ENCODE measurements at places on chromosomes 3 and 15.

- no peak for DNase-seq
These were observed 468.4 kb downstream of the C3orf38 start for GRCh38 chr3:88618021-88618645.

DNA sequence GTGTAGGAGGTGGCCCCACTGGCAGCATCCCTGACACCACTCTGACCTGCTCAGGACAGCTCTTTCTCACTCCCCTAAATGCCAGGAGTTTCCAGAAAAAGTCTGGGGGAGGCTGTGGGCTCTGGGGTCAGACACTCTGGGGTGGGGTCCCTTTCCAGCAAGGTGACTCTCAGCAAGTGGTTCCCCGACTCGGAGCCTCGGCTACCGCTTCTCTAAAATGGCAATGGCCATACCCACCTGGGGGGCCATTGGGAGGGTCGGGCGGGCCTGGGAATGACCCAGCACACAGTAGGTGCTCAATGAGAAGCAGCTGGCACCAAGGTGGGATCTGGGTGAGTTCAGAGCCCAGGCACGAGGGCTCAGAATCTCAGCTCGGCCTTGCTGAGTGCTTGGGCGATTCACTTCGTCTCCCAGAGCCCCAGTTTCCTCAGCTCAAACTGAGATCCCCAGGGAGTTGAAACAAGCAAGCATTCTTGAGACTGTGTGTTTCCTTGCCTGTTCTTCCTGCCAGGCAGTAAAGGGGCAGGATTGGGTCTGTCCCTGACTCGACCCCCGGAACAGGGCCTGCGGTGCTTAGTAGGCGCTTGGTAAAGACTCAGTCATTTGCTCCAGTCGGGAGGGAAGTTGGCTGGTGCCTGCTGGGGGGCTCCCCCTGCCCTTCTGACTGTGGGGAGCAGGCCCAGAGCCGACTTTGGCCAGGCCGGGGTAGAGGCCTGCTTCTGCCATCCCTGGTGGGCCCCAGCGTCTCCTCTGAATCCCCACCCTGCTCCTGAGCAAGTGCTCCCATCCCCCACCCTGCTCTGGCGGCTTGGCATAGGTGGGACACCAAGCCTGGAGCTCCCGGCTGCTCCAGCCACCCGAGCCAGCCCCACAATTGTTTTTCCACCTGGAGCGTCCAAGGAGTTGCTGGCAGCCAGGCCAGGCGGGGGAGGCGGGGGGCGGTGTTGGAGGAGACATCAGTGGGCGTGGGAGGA, 32.9 kb upstream of the FBLN2 start:
- no peak for DNase-seq

DNA sequence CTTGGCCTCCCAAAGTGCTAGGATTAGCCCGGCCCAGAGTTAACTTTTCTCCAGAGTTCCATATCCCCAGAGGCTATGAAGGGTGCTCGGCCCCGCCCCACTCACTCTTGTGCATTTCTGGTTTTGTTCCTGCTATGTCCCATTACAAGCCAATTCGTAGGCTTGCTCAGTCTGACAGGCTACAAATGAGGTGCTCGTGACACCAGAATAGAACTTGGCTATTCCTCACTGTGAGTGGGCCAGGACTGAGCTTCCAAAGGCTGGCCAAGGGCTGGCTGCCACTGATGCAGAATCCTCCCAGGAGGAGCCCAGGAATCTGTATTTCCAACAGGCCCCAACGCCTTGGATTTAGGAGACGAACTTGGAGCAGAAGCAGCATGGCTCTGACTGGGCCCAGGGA, 282.7 kb upstream of the C2CD4B start:
- DNase-seq: no peak

- no peak for DNase-seq
These were observed 45.0 kb downstream of the SUCNR1 start for GRCh38 chr3:151918253-151919029.

DNA sequence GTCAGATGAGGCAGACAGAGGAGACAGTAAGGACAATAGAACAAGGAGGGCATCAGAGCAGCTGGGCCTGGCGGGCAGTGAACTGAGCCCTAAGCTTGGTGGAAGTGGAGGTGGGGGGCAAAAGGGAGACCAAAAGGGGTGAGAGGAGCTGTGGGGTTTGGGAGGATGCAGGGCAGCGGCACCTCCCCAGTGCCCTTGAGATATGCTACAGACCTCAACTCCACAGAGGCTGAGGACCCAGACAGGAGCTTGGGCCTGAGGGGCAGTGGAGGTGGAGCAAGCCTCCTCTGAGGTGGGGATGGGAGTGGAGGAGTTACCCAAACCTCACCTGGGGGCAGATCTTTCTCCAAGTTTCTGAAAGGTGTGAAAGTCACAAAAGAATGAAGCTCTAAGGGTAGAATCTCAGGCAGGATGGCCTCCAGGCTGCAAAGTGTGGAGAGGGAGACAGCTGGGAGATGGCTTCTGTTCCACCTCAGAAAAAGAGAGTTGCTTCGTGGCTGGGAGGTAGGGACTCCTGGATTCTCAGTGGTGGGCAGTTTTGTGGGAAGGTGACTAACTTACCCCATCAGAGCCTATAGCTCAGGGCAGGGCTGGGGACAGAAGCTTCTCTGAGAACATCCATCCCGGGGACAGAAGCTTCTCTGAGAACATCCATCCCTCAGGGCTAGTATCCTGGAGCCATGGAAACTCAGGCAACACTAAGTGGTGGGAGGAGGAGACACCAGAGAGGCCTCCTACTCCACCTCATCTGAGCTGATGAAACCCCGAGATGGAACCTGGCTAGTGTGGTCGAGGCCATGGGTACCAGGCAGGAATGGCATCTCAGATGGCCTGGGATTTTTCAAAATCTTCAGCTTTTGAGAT, 2.3 kb upstream of the CLK3 start:
- DNase-seq: no peak

DNA sequence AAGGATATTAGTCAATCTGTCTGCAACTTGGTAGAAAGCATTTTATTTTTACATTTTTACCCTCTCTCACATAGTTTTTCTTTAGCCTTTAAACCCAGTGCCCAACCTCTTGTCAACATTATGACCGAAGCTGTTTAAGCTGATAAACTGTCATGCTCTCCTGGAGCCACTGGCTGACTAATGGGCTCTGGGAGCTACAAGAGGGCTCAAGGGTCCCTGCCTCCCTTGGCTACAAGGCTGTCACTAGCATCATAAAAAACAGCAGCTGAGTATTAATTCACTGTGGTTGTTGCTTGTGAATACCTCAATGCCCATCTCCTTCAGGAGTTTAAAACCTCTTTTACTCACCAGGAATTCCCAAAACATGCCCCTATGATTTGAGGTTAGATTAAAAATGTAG, 237.9 kb downstream of the ZMAT3 start:
- no peak for DNase-seq

- no peak for DNase-seq
These were observed 297.2 kb upstream of the CTDSPL start for GRCh38 chr3:37564518-37564917.

DNA sequence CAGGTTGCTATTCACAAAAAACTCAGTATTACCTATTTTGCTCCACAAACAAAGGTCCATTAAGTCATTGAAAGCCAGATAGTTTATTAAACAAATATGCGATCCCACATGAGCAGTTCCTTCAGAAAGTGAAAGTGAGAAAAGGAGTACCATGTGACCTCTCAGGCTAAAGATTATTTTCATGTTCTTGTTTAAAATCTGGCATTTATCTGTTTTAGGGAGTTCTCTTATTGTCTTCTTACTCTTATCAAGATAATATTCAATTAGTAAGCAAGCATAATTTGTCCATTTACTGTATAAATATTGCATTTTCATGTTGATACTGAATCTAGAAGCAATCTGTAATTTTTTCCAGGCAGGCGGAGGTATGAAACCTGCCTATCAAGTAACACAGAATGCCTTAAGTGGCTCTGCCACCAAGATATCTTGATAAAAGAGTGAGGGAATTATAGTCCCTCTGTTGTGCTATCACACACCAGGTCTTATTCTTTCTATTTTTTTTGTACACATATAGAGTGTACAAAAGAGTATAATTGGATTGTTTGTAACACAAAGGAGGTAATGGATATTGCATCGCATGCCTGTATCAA, 20.1 kb upstream of the PLSCR5 start:
- DNase-seq: peak; percentile 30

Measured in KG1 (cell line).